ENCODE measurements at places on chromosomes 12 and 14.

DNA sequence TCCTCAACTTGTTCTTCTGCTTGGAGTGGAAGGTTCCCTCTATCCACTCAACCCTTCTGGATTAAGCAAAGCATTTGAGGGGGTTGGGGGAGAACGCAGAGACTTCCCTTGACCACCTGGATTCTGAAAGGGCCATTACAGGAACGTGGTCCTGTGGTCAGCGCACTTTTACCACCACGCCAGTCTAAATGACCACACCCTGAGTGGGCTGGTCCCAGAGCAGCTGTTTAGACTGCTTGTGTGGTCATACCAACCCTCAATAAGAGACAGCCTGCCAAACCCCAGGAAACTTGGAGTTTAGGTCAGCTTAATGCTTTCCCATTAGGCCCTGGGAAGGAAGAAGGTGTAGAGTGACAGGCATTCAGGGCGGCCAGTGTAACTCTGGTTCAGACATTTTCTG, 165.5 kb upstream of the ATP2B1 start:
- no peak for DNase-seq

DNA sequence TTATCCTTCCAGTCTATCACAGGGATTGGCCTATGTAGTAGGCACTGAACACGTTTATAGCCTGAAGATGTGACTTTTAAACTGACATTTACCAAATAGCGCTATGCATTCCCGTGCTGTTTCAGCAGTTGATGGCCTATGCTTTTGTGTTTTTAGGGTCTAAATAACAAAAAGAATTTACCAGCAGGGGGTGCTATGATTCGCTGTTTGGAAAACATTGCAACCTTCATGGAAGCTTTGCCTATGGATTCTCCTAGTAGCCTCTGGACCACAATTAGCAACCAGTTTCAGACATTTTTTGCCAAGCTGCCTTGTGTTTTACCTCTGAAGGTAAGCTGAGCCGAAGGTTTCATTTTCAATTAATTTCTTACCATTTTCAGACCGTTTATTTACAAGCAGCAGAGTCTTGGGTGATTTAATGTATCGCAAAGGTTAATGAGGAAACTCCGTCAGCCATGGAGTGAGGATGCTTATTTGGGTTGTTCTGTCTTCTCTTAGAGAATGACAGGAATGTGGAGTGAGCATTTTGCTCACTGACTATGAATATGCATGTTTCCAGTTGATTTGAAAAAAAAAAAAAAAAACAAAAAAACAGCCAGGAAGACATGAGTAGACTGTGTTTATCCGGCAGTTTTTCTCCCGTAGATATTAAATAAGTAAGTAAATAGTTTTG, 133.1 kb downstream of the PRIMA1 start:
- peak; percentile 58 for DNase-seq

DNA sequence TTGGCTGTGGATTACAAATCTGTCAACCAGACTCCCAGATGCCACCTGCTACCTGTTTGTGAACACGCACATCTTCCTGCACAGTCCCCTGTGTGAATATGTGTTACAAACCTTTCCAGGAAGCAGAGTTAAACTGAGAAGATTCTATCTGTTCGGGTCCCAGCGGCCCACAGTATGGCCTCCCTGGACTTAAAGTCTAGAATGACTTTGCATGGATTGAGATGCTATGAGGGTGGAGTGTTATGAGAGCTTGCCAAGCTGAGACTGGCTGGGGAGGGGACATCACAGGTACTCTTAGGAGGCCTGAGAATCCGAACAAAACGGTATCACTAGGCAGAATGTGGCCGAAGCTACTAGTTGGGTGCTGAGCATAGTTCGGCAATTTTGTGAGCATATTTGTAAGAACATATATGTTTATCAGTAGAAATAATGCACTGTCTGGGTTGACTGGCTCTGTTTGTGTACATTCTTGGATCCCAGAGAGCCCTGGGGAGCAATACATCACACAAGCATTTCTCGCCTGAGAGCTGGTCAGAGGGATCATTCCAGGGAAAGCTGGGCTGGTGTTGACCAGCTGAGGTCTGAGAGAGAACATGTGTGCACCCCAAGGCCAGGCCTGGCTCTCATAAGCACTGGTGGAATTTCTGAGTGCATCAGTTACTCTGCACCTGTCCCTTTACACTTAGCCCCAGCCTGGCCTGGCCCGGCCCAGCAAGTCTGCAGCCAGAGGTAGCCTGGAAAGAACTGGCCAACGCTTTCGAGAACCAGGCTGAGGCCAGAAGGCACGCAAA, 29.8 kb upstream of the LTBP2 start:
- no peak for DNase-seq

DNA sequence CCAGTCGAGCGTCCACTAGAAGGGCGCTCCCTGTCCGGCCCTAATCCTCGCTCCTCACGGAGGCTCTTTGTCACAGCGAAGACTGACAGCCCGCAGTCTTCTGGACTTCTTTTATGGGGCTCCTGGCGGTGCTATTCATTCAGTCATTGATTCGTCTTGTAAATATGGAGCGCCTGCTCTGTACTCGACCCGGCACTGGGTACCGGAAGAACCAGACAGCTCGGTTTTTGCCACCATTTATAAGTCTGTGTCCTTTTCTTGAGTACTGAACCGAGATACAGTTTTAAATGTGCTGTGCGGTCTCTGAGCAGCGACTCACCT, 570 bp downstream of the DMAC2L start:
- no peak for DNase-seq

- no peak for DNase-seq
These were observed 35.7 kb downstream of the IGF1 start for GRCh38 chr12:102444707-102445106.

DNA sequence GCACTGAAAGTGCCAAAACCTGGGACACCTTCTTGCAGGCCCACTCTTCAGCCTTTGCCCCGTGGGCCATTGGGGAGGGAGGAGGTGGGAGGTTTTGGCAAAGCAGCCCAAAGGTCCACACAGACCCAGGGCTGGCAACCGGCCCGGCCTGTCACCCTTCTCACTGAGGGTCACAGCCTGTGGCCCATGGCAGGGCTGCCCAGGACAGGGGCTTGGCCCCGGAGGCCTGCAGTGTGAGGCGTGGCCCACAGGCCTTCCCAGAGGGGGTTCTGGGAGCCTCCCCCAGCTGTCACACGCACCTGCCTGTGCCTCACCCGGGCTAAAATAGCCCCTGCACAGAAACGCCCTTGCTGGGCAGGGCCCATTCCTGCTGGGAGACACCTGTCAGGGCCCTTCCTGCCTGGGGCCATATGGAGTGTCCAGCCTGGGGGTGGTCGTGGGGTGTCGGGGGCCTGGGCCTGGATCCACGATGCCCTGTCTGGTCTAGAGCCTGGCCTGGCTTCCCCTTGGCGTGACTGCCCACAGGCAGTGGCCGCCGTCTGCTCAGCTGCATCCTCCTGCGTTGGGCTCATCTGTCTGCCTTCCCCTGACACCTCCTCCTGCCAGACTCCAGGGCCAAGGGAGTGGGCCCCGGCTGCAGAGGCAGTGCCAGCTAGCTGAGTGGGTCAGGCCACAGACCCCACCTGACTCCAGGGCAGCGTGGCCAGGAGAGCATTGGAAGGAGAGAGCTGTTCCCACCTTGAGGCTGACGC, 19.2 kb downstream of the PACS2 start:
- DNase-seq, result peak; percentile 68

DNA sequence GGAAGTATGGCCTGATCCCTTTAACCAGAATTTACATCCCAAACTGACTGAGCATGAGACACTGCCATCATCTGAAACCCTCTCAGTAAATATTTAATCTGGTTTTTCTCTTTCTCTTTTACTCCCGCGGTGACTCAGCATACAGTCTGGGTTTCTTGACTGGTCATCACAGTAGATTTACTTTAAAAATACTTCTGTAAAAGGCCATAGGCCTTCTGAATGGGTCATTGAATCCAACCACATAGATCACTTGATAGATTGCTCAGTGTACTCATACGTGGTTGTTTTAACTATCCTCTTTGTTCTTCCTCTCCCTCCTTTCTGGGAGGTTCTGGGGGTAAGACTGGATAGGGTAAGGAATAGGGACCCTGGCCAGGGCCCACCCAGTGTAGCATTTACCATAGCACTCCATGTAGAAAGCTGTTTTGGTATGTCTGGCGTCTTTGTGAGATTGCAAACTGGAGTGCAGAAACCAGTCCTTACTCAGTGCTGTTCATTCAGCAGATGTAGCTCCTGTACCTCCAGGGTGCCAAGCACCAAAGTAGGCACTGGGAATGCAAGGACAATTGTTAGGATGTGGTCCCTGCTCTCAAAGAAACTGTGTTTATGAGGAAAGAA, 165.7 kb downstream of the SRGAP1 start:
- peak; percentile 28 for DNase-seq

DNA sequence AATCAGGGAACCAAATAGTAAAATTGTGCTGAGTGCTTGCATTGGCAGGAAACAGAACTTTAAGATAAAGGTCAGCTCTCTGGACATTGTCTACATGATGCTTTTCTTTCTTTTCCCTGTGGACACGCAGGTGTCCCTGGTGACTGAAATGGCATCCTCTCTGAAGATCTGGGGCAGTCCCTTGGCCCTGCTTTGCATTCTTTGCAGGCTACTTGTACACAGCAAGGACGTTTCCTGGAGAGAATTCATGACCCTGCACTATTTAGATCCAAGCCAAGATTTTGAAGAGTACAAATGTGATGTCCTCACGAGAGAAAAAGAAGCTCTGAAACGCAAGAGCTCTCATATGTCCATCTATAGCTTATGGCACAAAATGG, 11.3 kb upstream of the EDDM3A start:
- DNase-seq, result no peak

- peak; percentile 20 for DNase-seq
These were observed 3.2 kb downstream of the SIX4 start for GRCh38 chr14:60720962-60721325.

GRCh38 chr14:30518867-30519560, 39.9 kb upstream of the G2E3 start:
- DNase-seq, result no peak

GRCh38 chr14:87131879-87132278, 861.1 kb downstream of the GALC start:
- no peak for DNase-seq

DNA sequence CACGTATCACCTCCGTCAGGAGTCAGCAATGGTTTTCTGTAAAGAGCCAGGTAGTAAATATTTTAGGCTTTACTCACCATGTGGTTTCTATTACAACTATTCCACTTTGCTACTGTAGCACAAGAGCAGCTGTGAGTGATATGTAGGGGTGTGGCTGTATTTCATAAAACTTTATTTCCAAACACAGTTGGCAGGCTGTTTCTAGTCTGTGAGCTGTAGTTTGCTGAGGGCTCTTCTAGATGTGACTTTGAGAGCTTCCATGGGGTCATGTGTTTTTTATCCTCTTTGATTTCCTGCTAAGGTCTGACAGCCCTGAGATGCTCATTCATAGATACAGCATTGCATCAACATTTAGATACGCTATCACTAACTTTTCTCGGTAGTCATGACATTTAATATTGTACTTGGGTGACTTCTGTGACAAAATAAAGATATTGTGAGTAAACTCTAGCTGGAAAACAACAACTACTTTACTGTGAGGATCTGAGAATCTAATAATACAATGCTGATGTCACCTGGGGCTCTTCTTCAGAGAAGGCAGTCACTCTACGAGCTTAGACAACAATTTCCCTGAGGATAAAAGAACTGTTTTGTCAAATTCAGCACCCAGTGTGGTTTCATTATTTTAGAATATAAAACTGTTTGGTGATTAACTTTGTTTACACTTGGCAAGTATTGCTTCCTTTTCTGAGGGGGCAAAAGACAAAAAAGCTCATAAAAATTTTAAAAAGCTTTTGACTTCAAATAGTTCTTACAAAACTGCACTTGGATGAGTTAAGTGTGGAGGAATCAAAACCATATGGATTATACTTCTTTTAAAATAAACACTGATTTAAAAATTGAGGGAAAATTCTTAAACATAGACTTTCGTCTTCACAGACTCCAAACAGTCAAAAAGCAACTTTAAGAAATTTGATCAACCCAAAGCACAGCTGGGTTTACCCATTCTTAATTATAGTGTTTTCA, 231.2 kb upstream of the DCN start:
- DNase-seq, result peak; percentile 62
